ENCODE measurements at places on chromosomes 16 and 17.

GRCh38 chr17:82893779-82894178 is 54.0 kb upstream of the ZNF750 start:
- peak overlapping the region; percentile 56 for H3K4me3 ChIP-seq
- no peaks in the 10 kb centered on the region for H3K27me3 ChIP-seq
- DNase-seq, result no peak
- peaks cover 22% of the 10 kb centered on the region for H3K36me3 ChIP-seq
- peaks cover 28% of the 10 kb centered on the region for H3K4me1 ChIP-seq
- peak overlapping the region; percentile 86 for H3K27ac ChIP-seq

GRCh38 chr17:14080847-14081251 is 11.5 kb downstream of the COX10 start:
- no peak overlapping the region for H3K4me3 ChIP-seq
- H3K36me3 ChIP-seq, result peaks cover 32% of the 10 kb centered on the region
- H3K4me1 ChIP-seq, result peaks cover 27% of the 10 kb centered on the region
- H3K27ac ChIP-seq, result no peak overlapping the region
- no peaks in the 10 kb centered on the region for H3K27me3 ChIP-seq

DNA sequence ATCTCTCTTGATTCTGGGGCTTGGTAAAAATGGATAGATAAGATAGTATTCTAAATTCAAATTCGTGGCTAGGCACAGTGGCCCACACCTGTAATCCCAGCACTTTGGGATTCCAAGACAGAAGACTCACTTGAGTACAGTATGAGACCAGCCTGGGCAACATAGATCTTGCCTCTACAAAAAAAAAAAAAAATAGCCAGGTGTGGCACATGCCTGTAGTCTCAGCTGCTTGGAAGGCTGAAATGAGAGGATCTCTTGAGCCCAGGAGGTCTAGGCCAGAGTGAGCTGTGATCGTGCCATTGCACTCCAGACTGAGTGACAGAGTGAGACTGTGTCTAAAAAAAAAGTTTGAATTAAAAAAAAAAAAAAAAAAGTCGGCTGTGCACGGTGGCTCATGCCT is 9.3 kb downstream of the PDP2 start:
- no peak overlapping the region for H3K4me3 ChIP-seq
- no peak overlapping the region for H3K27ac ChIP-seq
- no peak for DNase-seq
- peaks cover 7% of the 10 kb centered on the region for H3K4me1 ChIP-seq

GRCh38 chr17:18928628-18929125 is 23.3 kb upstream of the SLC5A10 start:
- no peak overlapping the region for H3K27ac ChIP-seq
- no peak overlapping the region for H3K4me3 ChIP-seq
- no peak for DNase-seq
- H3K27me3 ChIP-seq, result no peaks in the 10 kb centered on the region

DNA sequence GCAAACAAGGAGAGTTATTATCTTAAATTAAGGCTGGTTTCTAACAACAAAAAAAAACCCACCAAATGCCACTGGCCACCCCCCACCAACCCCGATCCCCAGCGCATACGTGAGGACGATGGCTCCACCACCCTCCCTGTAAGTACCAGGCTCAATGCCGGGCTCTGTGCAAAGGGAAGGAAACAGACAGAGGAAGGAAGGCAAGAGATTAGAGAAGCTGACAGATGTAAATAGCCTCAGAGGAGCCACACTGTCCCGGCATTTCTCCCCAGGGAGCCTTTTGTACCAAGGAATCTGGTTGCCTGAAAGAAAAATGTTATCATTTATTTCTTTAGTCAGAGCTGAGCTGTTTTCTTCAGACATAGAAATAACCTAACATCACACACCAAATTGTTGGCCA is 13.1 kb downstream of the SOST start:
- no peaks in the 10 kb centered on the region for H3K36me3 ChIP-seq
- DNase-seq, result no peak
- peaks cover 81% of the 10 kb centered on the region for H3K27me3 ChIP-seq
- no peak overlapping the region for H3K27ac ChIP-seq
- no peaks in the 10 kb centered on the region for H3K4me1 ChIP-seq

DNA sequence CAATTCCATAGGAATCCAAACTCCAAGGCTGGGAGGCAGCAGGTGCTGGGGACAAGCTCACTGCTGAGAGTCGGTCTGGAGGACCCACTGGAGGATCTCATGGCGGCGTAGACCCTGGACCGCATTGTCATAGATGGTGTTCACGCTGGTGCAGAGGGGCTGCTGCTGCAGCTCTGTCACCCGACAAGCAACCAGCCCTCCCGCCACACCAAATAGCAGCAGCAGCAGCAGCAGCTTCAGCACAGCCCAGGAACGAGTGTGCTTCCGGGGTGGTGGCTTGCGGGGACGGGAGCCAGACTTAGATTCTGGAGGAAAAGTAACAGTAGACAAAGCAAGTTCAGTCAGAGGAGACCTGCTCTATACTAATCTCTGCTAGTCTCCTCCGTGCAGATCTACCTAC is 9.9 kb downstream of the EME1 start:
- H3K4me3 ChIP-seq, result no peak overlapping the region
- H3K36me3 ChIP-seq, result peaks cover 52% of the 10 kb centered on the region
- DNase-seq, result no peak
- H3K27ac ChIP-seq, result no peak overlapping the region
- H3K27me3 ChIP-seq, result no peaks in the 10 kb centered on the region

- H3K27ac ChIP-seq, result no peak overlapping the region
- H3K4me3 ChIP-seq, result no peak overlapping the region
- no peaks in the 10 kb centered on the region for H3K27me3 ChIP-seq
- DNase-seq, result no peak
Observed at GRCh38 chr17:29929006-29929532, 959 bp downstream of the SSH2 start.

GRCh38 chr16:5064915-5065314 is 841 bp downstream of the C16orf89 start:
- DNase-seq, result no peak
- no peaks in the 10 kb centered on the region for H3K36me3 ChIP-seq
- H3K27ac ChIP-seq, result no peak overlapping the region
- peaks cover 18% of the 10 kb centered on the region for H3K27me3 ChIP-seq
- no peak overlapping the region for H3K4me3 ChIP-seq

DNA sequence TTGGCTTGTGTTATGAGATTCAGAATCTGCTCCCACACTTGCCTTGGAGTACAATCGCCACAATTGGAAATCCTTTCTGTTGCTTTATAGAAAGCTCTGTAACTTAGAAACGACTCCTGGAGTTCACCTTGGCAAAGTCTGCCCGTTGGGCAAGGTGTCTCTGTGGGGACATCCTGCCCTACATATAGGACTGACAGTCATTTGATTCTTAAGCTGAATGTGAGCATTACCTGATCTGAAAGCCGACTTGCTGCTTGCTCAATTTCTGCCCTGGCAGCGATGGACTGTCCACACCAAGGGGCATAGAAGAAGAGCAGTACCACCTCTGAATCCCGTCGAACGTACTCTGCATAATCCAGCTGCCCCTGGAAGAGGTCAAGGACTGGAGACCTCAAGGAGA is 6.9 kb downstream of the TXNDC11 start:
- H3K4me1 ChIP-seq, result peaks cover 67% of the 10 kb centered on the region
- DNase-seq, result no peak
- no peaks in the 10 kb centered on the region for H3K27me3 ChIP-seq
- no peak overlapping the region for H3K4me3 ChIP-seq
- no peak overlapping the region for H3K27ac ChIP-seq
- peaks cover 54% of the 10 kb centered on the region for H3K36me3 ChIP-seq

DNA sequence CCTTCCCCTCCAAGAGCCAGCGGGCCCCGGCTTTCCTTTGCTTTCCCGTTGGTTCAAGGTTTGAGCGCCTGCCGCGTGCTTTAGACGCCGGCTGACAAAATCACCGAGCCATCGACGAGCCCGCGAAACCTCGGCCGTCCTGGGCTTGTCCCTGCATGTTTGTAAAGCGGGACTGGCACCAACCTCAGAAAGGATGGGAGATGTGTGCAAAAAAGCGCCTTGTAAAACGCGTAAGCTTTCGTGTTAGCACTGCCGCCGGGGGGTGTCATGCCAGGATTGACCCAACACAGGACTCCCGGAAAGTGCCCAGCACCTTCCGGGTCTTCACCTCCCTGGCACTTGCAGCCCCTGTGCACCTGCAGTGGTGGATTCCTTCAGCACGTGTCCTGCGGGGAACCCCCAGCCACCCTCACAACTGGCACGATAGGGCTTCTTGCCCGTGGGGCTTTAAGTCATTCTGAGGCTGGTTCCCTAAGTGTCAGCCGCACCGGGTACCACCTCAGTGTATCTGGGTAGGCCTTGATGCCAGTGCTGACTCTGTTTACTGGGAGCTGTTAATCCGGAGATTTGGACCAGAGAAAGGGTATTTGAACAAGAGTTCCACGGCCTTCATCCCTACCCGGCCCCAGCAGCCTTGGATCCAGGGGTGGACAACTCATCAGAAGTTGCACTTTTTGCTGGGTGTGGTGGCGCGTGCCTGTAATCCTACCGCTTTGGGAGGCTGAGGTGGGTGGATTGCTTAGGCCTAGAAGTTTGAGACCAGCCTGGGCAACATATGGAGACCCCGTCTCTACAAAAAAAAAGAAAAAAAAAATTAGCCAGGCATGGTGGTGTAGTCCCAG is 817 bp downstream of the NDUFAF8 start:
- H3K27me3 ChIP-seq, result no peaks in the 10 kb centered on the region
- H3K27ac ChIP-seq, result peak overlapping the region; percentile 83
- peak overlapping the region; percentile 92 for H3K4me3 ChIP-seq

DNA sequence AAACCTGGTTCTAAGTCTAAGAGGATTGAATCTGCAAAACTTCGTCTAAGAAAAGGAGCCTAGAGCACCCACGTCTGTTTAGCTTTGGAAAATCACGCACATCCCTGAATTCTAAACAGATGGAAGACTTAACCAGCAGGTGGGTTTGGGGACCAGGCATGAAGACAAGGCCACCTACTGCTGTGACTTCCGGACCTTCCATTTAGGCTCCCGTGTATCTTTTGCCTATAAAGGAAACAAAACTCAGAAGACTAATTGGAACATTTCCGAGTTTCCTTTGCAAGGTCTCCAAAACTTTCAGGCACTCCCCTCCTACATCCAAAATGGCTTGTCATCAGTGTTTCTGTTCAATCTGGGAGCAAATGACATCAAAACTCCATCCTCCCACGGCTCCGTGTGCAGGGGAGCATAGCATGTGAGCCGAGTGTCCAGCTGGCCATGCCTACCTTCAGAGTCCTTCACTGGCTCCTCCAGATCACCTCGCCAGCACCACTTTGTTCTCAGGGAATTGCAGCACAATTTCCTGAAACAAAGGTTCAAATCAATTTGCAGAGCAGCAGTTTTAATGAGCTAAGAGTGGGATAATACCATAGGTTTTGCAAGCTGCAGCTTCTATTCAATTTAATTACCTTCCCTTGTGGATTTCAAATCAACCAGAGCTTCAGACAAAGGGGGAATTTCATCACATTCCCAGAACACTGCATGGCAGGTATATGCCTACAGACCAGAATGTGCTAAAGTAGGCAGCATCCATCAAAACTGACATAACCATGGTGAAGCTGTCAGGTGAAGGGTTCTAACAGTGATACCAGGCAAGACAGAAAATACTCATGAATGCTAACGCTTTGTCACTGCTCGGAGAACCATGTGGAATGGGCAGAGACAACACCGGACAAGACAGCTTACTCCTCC is 23.5 kb downstream of the CACNG1 start:
- peaks cover 15% of the 10 kb centered on the region for H3K36me3 ChIP-seq
- H3K4me1 ChIP-seq, result peaks cover 10% of the 10 kb centered on the region
- no peaks in the 10 kb centered on the region for H3K27me3 ChIP-seq
- H3K27ac ChIP-seq, result no peak overlapping the region

- H3K27ac ChIP-seq, result peak overlapping the region; percentile 44
- peak overlapping the region; percentile 62 for H3K4me3 ChIP-seq
- peaks cover 34% of the 10 kb centered on the region for H3K36me3 ChIP-seq
- DNase-seq, result no peak
Observed at GRCh38 chr16:85550953-85551924, 61.9 kb upstream of the GSE1 start.

- no peak overlapping the region for H3K4me3 ChIP-seq
- DNase-seq, result no peak
- H3K27me3 ChIP-seq, result no peaks in the 10 kb centered on the region
- H3K36me3 ChIP-seq, result no peaks in the 10 kb centered on the region
- no peak overlapping the region for H3K27ac ChIP-seq
Observed at GRCh38 chr16:73191660-73192046, 143.7 kb upstream of the ZFHX3 start.

DNA sequence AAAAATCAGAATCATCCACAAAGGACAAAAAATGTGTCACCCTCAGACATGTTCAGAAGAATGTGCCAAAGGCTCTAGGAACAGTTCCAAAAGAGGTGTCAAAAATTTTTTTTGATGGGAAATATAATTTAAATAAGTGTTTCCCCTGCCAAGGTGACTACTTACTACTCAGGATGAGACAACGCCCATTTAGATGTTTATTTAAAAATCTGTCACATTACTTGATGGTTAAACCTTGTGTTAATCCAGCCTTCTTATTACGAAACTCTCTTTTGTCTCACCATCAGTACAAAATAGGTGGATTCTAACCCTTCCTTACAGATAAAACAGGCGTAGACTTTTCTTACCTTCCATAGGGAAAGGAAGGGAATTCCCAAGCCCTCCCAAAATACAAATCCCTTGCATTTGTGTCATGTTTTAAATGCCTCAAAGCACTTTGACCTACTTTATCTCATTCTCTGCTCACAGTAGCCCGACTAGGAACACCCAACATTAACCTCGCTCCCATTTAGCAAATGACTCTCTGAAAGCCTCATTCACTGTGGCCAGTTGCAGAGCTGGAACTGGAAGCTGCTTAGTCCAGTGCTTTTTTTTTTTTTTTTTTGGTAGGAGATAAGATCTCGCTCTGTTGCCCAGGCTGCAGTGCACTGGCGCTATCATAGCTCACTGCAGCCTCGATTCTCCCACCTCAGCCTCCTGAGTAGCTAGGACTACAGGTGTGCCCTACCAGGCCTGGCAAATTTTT is 5.8 kb upstream of the GNA13 start:
- no peak for DNase-seq
- no peak overlapping the region for H3K4me3 ChIP-seq
- no peaks in the 10 kb centered on the region for H3K27me3 ChIP-seq
- H3K36me3 ChIP-seq, result peaks cover 2% of the 10 kb centered on the region

DNA sequence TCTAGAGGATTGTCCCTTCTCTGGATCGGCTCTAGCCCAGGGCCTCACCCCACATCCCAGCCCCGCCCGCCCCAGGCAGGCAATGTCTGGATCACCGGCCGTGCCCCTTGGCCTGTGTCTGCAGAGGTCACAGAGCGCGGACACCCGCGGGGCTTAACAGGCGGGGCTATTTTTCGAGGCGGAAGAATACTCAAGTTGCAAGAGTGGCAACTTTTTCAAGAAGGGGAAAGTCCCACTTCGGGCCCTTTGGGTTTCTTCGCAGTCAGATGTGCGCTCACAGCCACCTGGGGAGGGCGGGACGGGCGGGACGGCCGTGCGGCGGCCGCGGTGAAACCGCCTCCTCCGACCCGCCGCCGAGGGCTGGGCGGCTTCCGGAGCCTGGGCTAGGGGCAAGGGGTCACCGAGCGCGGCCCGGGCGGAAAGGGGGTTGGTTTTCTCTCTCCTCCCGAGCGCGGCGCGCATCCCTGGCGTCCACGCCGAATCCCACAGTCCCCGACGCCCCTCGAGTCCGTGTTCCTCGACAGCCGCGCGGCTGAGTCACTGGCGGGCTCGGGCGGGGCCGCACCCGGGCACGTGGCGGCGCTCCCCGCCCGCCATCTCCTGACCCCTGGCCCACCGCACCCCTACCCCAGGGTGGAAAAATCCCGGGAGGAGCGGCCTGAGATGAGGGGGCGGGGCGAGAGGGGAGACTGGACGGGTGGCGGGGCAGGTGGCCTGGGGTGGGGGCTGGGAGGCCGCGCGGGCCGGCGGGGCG is 1.2 kb upstream of the PFN1 start:
- peak; percentile 62 for DNase-seq
- peaks cover 41% of the 10 kb centered on the region for H3K4me1 ChIP-seq
- peak overlapping the region; percentile 94 for H3K4me3 ChIP-seq
- peaks cover 46% of the 10 kb centered on the region for H3K36me3 ChIP-seq

Data from central memory CD8-positive, alpha-beta T cell (primary cell).